ENCODE measurements at places on chromosomes 3 and 15.

DNA sequence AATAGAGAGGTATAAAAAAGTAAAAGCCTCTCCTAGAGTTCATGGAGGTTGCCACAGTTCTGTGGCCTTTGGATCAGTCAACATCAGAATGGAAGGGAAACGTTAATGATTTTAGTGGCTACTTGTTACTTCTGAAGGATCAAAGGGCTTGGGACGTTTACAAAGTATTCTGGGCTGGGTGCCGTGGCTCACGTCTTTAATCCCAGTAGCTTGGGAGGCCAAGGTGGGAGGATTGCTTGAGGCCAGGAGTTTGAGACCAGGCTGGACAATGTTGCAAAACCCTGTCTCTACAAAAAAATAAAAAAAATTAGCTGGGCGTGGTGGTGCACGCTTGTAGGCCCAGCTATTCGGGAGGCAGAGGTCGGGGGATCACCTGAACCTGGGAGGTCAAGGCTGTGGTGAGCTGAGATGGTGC lies 44.6 kb downstream of the FNDC3B start:
- H3K36me3 ChIP-seq: no peaks in the 10 kb centered on the region
- no peaks in the 10 kb centered on the region for H3K27me3 ChIP-seq
- H3K4me3 ChIP-seq: no peak overlapping the region
- no peak overlapping the region for H3K27ac ChIP-seq
- DNase-seq: no peak

DNA sequence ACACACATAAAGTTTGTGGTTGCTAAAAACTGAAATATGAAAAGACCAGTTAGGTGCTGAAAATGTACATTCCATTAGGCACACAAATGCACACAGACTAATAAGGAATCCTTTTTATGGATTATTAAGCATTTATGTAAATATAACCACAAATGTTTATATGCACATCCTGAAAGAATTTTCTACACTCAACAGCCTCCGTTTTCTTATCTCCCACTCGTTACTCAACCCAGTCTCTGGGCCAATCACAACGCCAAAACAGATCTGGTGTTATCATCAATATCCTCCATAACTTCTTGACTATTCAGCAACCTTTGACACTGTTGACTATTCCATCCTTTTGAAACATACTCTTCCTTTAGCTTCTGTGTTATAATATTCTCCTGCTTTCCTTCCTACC lies 136.4 kb downstream of the ATP8B4 start:
- H3K4me1 ChIP-seq: no peaks in the 10 kb centered on the region
- H3K27me3 ChIP-seq: no peaks in the 10 kb centered on the region
- no peak for DNase-seq
- H3K4me3 ChIP-seq: no peak overlapping the region
- H3K36me3 ChIP-seq: no peaks in the 10 kb centered on the region

GRCh38 chr3:122969585-122970469 lies 57.7 kb downstream of the SEMA5B start:
- H3K36me3 ChIP-seq: no peaks in the 10 kb centered on the region
- no peak overlapping the region for H3K4me3 ChIP-seq
- peak overlapping the region; percentile 19 for H3K27ac ChIP-seq
- DNase-seq: peak; percentile 48

DNA sequence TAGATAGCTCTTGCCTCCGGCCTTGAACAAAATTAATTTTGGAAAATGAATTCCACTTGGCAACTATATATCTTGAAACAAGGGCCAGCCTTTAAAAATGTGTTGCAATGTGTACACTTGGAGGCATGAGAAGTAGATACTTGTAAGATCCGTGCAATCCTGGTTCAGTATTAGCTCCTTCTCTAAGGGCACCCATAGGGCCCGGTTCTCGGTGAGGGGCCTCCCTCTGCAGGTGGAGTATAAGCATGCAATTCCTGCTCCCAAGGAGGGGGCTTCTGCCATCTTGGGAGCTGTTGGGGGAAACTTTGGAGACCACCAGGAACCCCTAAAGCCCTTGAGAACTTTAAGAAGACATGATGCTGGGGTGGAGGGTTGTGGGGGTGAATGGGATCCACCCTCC lies 388.7 kb upstream of the RGMA start:
- H3K4me3 ChIP-seq: no peak overlapping the region
- H3K36me3 ChIP-seq: no peaks in the 10 kb centered on the region
- no peaks in the 10 kb centered on the region for H3K27me3 ChIP-seq

DNA sequence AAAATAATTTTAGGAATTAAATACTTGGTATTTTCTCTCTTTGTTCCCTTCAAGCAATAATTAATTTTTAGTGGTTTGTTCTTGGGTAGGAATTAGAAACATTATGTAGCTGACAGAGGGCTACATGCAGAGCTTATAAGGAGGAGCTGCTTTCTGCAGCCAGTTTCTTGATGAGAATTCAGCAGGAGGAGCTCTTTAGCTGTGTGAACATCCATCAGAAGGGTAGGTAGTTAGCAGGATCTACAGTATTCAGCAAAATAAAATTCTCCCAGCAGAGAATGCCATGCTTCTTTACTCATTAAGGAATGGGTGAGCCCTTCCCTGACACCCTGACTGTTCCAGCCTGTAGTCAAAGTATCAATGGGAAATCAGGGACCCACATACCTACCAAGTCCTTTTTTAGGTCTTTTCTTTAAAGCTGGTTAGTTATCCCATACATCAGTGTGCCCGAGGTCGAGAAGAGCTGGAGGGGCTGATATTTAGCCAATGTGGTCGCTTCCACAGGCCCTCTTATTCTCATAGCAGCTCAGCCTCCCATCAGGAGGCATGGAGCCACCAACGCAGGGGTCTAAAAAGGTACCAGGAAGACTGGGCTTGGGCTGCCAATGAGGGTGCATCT lies 54.0 kb downstream of the KCNAB1 start:
- DNase-seq: no peak
- H3K27ac ChIP-seq: no peak overlapping the region
- no peaks in the 10 kb centered on the region for H3K27me3 ChIP-seq
- H3K4me3 ChIP-seq: no peak overlapping the region
- H3K36me3 ChIP-seq: no peaks in the 10 kb centered on the region

DNA sequence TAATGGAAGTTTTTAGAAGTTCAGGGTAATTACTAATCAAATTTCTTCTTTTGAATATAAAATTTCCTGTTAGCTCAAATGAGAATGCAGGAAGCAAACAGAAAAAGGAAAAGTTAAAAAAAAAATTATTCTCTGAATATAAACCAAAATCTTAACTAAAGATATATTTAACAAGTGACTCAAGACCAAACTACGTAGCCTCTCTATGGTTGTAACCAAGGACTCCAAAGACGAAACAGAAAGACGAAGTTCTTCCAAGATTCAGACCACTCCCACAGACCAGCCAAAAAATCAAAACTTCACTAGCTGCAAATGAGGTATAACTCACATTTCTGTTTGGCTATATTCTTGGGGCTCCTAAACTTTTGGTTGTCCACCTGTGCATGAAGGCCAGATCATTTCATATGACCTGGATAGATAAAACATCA lies 846.5 kb upstream of the ALCAM start:
- H3K4me1 ChIP-seq: peaks cover 7% of the 10 kb centered on the region
- DNase-seq: no peak
- H3K27me3 ChIP-seq: no peaks in the 10 kb centered on the region
- no peak overlapping the region for H3K27ac ChIP-seq
- no peak overlapping the region for H3K4me3 ChIP-seq

DNA sequence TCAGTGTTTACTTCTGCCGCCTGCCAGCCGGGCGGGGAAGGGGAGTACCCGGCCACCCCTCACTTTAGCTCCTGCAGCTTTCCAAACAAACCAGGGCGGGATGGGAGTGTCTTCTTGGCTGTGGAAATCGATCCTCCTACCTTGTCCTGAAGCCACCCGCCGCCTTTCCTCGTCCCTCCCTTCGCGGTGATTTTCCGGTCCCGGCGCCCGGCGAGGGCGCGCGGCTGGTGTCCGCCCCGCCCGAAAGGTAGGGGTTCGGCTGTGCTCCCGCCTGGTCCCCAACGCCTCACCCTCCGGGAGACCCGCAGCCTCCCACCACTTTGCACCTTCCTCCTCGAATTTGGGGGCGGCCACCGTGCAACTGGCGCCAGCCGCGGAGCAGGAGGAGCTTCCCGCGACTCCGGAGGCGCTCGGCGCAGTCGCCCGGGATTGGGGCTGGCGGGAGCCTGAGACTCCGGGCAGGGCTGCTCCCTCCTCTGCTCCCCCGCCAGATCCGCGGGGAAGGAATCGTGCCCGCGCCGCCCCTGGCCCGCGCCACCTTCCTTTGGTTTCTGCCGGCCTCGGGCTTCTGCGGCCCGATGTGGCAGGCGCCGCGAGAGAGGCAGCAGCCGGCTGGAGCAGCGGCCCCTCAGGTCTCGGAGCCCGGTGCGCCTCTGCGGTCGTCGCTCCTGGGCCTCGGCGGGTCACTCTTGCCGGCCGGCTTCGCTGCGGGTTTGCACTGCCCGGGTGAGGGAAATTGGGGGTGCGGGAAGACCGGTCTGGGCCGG lies 30.7 kb upstream of the ST3GAL6 start:
- H3K4me3 ChIP-seq: peak overlapping the region; percentile 77
- peak; percentile 72 for DNase-seq
- no peaks in the 10 kb centered on the region for H3K27me3 ChIP-seq
- H3K4me1 ChIP-seq: peaks cover 12% of the 10 kb centered on the region

DNA sequence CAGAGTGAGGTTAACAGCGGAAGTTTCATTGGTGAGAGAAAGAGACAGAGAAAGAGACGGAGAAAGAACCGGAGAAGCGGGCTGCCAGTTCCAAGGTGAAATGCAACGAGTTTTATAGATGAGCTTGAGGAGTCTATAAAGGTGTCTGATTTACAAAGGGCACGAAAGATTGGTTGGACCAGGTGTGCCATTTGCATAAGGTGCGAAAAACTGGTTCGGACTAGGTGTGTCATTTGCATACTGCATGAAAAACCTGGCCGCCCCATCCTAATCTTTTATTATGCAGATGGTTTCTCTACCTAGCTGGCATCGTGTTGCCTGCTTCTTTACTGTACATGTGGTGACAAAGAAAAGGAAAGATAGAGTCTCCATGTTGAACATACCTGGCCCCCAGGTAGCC lies 253.8 kb upstream of the IGF1R start:
- DNase-seq: no peak
- no peaks in the 10 kb centered on the region for H3K4me1 ChIP-seq
- H3K4me3 ChIP-seq: no peak overlapping the region
- H3K27me3 ChIP-seq: no peaks in the 10 kb centered on the region
- no peak overlapping the region for H3K27ac ChIP-seq
- H3K36me3 ChIP-seq: no peaks in the 10 kb centered on the region

DNA sequence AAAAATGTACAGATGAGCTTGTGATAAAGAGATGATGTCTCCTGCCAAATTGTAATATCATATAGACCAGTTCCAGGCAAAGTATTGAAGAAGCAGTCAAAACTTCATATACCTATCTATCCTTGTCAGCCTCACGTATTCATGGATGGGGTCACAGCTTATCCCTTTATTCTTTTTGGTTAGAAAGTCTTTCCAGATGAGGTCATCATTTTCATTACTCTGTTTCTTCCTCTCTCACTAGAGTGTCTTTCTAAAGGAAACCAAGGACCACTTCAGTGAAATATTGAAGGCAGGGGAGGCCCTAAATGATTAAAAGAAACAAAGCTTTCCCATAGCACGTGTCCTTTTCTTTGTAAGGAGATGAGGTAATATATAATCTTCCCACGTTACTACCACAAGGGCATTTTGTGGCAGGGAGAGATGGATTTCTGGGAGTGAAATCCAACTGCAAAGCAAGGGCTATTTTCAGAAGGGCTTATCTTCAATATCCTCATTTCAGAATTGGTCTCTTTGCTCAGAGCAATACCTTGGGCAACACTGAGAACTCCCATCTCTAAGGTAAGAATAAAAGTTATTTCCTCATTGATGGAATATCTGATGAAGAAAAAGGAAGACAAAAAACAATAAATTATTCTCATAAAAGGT lies 260.2 kb downstream of the TIGIT start:
- no peaks in the 10 kb centered on the region for H3K27me3 ChIP-seq
- no peak for DNase-seq
- H3K36me3 ChIP-seq: no peaks in the 10 kb centered on the region
- no peak overlapping the region for H3K4me3 ChIP-seq
- H3K27ac ChIP-seq: no peak overlapping the region

GRCh38 chr3:37319784-37320183 lies 145.4 kb upstream of the LRRFIP2 start:
- H3K4me3 ChIP-seq: no peak overlapping the region
- H3K27ac ChIP-seq: no peak overlapping the region
- H3K36me3 ChIP-seq: peaks cover 13% of the 10 kb centered on the region
- peaks cover 12% of the 10 kb centered on the region for H3K4me1 ChIP-seq
- DNase-seq: no peak
- no peaks in the 10 kb centered on the region for H3K27me3 ChIP-seq

DNA sequence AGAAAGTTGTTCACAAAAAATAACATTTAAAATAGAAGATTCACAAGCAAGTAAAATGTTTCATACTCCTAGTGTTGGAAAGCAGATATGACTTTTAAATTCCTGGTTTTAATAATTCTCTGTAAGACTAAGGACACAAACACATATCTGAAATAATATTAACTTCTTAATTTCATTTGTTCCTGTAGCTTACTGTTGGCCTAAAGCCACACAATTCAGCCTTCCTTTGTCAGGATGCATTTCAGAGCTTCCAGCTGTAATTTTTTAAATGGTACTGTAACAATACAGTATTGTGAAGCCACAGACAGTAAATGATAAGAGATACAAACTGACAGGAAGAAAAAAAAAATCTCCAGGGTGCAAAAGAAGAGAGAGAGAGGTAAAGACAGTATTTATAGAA lies 84.2 kb downstream of the TMCC1 start:
- no peaks in the 10 kb centered on the region for H3K4me1 ChIP-seq
- H3K27ac ChIP-seq: no peak overlapping the region
- no peaks in the 10 kb centered on the region for H3K27me3 ChIP-seq
- H3K4me3 ChIP-seq: no peak overlapping the region

DNA sequence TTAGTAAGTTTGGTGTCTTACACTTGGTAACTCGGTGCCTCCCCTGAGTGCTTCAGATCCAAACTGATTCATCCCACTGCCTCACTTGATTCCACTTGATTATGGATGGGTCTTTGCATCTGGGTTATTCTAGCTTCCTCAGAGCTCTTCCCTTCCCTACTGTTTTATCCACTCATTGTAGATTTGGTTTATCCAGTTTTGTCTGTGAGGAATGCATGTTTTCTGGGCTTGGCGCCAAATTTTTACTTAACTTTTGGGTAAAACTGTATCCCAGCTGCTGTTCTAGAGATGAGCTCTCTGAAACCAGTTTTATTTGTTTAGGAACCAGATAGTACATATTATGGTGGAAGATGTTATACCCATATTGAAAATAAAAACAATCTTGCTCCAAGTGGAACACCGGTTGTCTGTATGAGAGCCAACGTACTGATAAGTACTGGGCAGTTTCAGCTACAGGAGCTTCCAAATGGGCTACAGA lies 20.9 kb downstream of the RAD54L2 start:
- no peaks in the 10 kb centered on the region for H3K27me3 ChIP-seq
- DNase-seq: no peak
- H3K4me1 ChIP-seq: no peaks in the 10 kb centered on the region
- no peak overlapping the region for H3K27ac ChIP-seq
- H3K36me3 ChIP-seq: peaks cover 3% of the 10 kb centered on the region

GRCh38 chr15:62841891-62842559 lies 200.5 kb upstream of the TPM1 start:
- no peaks in the 10 kb centered on the region for H3K27me3 ChIP-seq
- peaks cover 11% of the 10 kb centered on the region for H3K36me3 ChIP-seq
- H3K4me1 ChIP-seq: no peaks in the 10 kb centered on the region
